ENCODE measurements at places on chromosomes 1 and 21.

DNA sequence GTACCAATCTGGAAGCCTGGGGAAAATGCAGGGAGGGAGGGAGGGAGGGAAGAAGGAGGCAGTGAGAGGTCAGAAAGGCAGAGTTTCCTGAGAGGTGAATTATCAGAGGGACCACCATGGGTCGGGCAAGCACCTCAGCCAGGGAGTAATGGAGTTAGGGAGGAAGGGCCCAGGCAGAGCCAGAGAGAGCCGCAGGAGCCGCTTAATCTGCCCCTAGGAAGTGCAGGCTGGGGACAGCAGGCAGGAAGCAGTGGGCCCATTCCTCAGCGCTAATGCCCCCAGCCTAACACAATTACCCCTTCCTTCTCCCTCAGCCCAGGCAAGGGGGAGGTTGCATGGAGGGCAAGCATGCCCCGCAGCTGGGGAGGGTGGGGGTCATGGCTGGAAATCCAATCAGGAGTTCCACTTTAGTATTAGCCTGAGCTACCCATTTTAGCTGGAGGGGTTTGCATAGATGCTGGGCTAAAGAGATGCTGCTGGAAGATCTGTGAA is 109.0 kb downstream of the TMEM53 start:
- DNase-seq, result no peak

- no peak for DNase-seq
Observed at GRCh38 chr1:168786476-168787330, 57.7 kb upstream of the DPT start.

GRCh38 chr1:29121936-29122681 is 1.6 kb downstream of the TMEM200B start:
- DNase-seq, result peak; percentile 91

GRCh38 chr1:52920791-52921291 is 699 bp downstream of the ECHDC2 start:
- no peak for DNase-seq

- DNase-seq, result no peak
Observed at GRCh38 chr21:33578214-33578613, 10.3 kb downstream of the DONSON start.

DNA sequence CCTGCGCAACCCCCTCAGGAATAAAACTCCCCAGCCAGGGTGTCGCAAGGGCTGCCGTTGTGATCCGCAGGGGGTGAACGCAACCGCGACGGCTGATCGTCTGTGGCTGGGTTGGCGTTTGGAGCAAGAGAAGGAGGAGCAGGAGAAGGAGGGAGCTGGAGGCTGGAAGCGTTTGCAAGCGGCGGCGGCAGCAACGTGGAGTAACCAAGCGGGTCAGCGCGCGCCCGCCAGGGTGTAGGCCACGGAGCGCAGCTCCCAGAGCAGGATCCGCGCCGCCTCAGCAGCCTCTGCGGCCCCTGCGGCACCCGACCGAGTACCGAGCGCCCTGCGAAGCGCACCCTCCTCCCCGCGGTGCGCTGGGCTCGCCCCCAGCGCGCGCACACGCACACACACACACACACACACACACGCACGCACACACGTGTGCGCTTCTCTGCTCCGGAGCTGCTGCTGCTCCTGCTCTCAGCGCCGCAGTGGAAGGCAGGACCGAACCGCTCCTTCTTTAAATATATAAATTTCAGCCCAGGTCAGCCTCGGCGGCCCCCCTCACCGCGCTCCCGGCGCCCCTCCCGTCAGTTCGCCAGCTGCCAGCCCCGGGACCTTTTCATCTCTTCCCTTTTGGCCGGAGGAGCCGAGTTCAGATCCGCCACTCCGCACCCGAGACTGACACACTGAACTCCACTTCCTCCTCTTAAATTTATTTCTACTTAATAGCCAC is 696 bp downstream of the TGFB2 start:
- DNase-seq, result peak; percentile 75

DNA sequence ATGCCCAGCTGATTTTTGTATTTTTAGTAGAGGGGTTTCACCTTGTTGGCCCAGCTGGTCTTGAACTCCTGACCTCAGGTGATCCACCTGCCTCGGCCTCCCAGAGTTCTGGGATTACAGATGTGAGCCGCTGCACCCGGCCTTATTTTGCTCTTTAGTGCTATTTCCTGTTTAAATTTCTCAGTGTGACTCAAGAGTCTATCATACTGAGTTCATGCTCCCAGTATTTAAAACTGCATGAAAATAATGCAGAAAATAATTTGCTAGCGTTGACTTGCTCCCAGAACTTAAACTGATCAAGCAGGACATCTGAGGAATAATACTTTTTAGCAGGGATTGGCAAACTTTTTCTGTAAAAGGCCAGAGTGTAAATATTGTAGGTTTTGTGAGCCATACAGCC is 86.4 kb upstream of the C1orf21 start:
- DNase-seq, result no peak

- DNase-seq, result no peak
Observed at GRCh38 chr1:150999926-151000325, 6.8 kb downstream of the MINDY1 start.

DNA sequence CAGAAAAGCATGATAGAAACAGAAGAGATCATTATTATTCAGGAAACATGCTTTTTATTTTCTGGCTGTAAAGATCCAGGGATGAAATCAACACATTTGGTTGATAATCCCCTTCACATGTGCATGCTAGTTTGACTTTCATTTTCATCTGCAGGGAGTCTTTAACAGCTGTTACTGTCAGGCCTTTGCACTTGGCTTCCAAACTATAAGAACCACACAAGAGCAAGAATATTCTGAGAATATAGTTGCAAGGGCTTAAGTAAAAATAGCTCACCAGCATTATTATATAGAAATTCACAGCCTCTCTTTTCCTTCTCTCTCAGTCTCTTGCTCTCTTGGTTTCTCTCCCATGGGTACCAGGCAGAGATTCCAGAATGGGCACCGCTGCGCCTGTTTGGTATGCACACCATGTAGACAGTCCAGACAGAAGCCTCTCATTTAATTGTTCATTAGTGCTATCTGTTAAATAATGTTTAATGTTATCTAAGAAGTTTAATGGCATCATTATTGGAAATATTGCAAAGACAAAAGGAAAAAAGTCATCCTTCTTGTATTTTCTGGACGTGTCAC is 622.3 kb upstream of the PLXNA2 start:
- no peak for DNase-seq

DNA sequence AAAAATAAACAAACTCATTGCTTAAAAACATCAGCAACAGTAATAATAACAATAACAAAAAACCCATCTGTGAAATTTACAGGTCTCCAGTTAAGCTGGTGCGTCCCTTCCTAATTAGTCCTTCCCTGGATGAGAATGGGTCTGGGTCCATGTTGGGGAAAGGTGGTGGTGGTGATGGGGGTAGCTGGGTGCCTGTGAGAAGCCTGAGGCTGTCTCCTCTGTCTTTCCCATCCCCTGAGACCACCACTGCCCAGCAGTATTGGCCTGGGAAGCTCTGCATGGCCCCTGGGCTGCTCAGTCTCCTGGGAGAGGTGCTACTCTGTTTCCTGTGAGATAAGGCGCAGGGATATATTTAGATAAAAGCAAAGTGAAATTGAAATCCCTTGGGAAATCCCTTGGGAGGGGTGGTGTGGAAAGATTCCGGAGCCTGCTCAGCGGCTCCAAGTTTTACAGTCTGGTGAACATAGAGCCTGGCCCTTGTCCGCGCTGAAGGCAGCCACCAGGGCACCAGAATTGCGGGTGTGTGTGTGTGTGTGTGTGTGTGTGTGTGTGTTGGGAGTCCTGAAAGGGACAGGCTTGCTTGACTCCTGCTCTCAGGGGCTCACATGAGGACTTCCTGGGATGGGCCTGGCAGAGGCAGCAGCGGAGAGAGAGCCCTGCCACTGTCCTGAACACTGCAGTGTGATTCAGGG is 150.2 kb downstream of the FOXD2 start:
- DNase-seq, result peak; percentile 50

DNA sequence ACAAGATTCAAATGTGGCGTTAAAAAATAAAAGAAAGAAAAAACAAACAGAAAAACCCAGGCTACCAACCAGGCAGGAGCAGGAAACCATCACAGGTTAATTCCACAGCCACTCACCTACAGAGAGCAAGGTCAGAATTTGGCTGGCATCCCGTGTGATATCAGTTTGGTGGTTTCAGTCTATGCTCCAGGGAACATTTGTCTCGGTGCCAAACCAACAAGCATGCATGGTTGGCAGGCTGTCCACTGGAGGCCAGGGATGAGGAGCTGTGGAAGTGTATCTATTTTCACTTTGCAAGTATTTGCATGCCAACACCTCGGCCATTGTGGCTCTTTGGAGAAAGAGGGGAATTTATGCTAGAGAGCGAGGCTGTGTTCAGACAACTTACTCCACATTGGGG is 53.1 kb upstream of the PROX1 start:
- no peak for DNase-seq

DNA sequence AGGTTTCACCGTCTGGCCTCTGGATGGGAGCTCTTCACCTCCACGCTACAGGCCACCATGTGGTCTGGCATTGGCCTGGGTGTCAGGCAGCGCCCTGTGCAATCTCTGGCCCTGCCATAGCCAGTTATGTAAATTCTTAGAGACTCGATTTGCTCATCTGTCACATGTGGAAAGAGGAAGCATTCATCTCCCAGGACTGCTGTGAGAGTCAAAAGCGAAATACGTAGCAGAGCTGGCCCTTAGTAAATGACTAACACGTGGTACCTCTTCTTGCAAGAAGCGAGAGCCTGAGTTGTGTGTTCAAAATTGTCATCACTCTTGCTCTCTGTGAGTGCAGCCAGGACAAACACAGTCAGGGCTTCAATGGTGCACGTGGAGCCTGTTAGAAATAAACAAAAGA is 159.0 kb upstream of the BACE2 start:
- DNase-seq, result no peak

- DNase-seq, result no peak
Observed at GRCh38 chr1:58919959-58920321, 136.1 kb upstream of the JUN start.

- DNase-seq, result no peak
Observed at GRCh38 chr1:2151252-2151651, 43.3 kb downstream of the FAAP20 start.

DNA sequence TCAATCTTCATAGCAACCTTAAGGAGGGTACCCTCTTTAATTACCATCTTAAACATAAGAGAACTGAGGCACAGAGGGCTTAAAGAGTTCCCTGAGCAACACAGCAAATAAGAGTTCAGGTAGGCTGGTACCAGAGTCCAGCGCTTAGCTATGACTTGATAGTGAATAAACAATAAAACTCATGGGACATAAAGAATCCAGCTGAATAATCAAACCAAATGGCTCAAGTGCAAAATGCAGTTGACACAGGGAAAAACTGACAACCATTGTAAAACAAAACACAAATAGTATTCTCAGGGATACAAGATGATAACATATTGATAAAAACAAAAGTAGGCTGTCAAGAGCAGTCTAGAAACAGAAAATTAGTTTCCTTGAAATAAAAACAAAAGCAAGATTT is 176.9 kb upstream of the HMGB4 start:
- DNase-seq, result no peak

GRCh38 chr1:208201229-208201628 is 43.0 kb downstream of the PLXNA2 start:
- no peak for DNase-seq

- peak; percentile 58 for DNase-seq
Observed at GRCh38 chr1:154320882-154321608, at the start of gene AQP10. TSS of gene AQP10 (plus strand) at chr1:154321093. CDS start at chr1:154321156, 63 bp downstream.
